ENCODE measurements at places on chromosomes 16 and 17.

DNA sequence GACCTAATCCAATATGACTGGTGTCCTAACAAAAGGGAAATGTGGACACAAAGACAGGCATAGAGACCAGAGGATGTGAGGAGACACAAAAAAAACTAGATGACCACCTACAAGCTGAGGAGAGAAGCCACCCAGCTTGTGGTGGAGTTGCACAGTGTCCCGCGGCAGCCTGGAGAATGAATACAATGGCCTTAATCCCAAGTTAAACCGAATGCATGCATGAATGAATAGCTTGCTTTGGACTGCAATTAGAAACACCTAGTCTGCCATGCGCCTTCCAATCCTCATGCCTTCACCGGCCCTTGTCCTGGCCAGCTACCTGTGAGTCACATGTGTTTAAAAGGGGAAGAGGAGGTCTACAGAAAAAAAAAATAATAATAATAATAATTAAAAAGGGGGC lies 72.0 kb downstream of the CNGB1 start:
- DNase-seq: no peak

GRCh38 chr16:25895380-25895779 lies 203.6 kb downstream of the HS3ST4 start:
- DNase-seq: no peak

DNA sequence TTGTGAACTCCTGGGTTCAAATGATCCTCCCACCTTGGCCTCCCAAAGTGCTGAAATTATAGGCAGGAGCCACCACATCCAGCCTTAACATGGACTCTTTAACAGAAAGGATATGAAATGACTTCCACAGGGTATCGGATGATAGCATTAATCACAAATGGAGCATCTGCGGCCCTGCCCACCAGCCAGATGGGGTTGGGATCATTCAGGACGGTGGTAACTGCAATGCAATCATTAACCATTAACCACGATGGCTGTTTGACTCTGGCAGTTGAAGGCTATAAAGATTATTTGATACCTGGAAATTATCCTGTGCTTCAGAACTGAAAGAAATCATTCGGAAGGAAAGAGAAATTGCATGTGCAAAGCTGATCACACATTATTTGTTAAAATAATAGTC lies 5.3 kb upstream of the CHST5 start:
- no peak for DNase-seq

DNA sequence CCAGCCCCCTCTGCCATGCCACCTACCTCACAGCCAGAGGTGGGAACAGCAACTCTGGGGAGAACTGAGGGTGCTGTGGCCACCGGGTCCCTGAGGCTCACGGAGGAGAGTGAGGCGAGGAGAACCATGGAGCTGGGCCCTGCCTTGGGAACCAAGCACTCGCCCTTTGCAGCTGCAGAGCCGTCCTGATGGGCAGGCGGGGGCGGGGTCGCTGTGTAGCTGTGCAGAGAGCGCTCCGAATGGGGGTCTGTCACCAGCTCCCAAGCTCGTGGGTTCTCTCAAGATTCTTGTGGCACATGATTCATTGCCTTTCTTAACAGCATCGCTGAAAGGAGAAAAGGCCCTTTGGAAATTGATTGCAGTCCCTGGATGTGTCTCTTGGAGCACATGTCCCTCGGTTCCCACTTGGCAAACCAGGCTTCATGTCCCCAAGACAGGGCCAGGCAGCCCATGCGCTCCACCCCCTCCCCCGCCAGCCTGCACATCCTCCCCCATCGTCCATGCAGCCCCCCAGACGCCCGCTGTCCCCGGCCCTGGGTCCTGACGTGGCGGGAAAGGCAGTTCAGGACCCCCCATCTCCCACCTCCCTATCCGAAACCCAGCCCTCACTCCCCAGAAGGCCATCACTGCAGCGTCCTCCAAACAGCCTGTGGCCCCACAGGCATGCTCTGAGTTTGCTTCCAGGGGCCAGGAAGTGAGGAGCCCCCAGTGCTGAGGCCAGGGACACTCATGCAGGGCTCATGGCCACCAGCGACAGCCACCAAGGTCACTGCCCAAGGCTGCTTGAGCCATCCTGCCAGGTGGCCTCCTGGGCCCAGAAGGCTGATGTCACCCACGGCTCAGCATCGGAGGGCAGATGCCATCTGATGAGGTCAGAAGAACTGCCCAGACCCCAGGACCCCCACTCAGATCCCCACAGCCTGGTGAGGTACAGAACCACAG lies 20.6 kb upstream of the CHMP6 start:
- no peak for DNase-seq

DNA sequence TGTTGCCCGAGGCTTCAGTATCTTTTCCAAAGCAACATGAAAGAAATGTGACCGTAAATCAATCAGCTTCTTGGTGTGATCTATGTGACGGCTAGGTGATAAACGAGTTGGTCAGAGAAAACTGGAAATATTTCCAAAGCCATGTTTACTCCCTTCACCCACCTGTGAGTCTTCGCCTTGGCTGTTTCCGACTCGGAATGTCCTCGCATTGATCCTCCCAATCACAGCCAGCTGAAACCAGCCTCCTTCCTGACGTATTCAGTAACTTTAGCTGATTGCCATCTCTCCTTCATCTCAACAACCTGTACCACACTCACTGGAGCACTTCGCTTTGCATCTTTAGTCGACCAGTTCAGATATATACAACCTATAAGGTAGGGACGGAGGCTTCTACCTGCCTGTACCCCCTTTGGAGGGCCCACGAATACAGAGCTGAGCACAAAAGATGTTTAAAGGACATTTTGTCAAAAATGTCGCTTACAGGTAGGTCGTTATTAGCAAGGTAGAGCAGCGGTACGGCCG lies 705 bp downstream of the KRABD2 start:
- peak; percentile 14 for DNase-seq

GRCh38 chr16:19601083-19601976 lies 45.8 kb downstream of the VPS35L start:
- peak; percentile 59 for DNase-seq

- DNase-seq: no peak
These were observed 3.2 kb downstream of the SLC6A2 start for GRCh38 chr16:55658898-55659420.

DNA sequence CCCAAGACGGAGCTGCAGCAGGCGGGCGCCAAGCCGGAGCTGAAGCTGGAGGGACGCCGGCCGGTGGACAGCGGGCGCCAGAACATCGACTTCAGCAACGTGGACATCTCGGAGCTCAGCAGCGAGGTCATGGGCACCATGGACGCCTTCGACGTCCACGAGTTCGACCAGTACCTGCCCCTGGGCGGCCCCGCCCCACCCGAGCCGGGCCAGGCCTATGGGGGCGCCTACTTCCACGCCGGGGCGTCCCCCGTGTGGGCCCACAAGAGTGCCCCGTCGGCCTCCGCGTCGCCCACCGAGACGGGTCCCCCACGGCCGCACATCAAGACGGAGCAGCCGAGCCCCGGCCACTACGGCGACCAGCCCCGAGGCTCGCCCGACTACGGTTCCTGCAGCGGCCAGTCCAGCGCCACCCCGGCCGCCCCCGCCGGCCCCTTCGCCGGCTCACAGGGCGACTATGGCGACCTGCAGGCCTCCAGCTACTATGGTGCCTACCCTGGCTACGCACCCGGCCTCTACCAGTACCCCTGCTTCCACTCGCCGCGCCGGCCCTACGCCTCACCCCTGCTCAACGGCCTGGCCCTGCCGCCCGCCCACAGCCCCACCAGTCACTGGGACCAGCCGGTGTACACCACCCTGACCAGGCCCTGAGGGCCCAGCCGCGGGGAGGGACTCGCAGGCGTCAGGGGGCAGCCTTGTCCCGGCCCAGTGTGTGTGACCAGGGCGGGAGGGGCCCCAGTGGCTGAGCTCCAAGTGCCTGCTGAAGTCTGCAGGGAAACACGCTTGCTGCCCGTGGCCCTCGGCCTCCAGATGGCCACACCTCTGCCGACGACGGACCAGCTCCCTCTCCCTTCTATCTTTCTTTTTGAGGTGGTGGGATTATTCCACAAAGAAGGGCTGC lies 3.4 kb downstream of the SOX8 start:
- DNase-seq: no peak

- DNase-seq: no peak
These were observed 54.3 kb upstream of the SREBF1 start for GRCh38 chr17:17890773-17891759.

- DNase-seq: no peak
These were observed 7.3 kb downstream of the C16orf89 start for GRCh38 chr16:5058476-5058875.

DNA sequence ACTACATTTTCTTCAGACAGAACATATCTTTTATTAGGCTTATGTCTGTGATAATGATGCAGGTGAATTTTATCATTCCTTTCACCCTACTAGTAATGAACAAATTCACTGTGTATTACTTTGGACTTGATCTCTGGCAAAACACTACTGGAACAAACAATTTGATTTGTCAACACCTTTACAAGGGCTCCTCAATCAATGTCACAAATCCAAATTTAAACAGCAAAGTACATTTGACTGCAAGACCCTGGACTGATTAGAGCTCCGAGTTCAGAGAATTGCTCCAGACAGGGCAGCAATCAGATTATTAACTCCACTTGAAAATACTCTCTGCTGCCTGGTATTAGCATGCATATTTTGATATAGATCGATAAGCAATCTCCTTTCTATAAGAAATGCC lies 547.6 kb upstream of the SALL1 start:
- DNase-seq: no peak

- DNase-seq: no peak
These were observed 147.6 kb upstream of the HLF start for GRCh38 chr17:55117164-55117563.

DNA sequence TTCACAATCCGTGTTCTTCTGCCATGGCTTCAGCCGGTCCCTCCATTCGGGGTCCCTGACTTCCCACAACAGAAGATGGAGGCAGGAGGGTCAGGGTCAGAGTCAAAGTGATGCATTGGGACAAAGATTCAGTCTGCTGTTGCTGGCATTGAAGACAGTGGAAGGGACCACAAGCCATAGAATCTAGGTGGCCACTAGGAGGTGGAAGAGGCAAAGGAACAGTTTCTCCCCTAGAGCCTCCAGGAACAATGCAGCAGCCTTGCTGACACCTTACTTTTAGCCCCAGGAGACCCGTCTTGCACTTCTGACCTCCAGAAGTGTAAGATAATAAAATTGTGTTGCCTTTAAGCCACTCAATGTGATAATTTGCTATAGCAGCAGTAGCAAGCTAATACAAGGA lies 55.9 kb downstream of the MFSD11 start:
- DNase-seq: peak; percentile 15

Data from NCI-H2171 (cell line).